ENCODE measurements at places on chromosomes 12 and 14.

DNA sequence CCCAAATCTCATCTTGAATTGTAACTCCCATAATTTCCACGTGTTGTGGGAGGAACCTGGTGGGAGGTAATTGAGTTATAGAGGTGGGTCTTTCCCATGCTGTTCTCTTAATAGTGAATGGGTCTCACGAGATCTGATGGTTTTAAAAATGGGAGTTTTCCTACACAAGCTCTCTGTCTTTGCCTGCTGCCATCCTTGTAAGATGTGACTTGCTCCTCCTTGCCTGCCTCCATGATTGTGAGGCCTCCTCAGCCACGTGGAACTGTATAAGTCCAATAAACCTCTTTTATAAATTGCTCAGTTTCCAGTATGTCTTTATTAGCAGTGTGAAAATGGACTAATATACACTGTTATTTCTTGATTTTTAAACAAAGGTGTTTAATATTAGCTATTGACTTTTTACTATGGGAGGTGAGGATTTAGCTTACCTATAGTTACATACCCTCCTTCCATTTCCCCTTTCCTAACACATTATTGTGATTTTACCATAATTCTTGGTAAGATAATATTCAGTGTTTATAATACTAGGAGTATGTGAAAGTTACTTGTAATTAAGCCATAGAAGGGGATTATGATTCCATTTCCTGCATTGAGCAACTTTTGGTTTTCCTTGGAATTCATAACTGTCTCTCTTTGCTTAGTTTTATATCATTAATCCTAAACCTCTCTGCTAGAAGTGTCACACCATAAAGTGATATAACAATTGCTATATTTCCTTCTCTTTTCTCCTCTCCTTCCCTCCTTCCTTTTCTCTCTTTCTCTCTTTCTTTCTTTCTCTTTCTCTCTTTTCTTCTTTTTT, 151.0 kb upstream of the KRAS start:
- no peak for DNase-seq

- no peak for DNase-seq
Measured at GRCh38 chr14:88384718-88385117, 739 bp upstream of the SPATA7 start.

DNA sequence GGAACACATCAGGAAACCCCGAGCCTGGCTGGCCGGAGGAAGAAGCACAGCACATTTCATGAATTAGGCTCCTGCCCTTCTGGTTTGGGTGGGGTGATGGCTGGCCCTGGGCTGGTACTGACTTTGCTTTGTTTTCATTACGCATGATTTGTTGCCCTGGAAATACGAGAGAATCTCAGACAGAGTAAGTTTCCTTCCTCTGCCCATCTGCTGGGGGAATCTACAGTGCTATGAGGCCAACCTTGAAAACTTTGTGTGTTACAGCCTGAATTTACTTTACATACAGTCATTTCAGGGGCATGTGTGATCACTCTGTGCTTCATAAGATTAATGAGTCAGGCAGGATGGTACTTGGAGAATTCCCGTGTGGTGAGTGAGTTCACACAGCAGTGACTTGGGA, 20.5 kb upstream of the SLC5A8 start:
- DNase-seq, result no peak

- DNase-seq, result no peak
Measured at GRCh38 chr14:99699861-99700260, 15.8 kb downstream of the CYP46A1 start.

- no peak for DNase-seq
Measured at GRCh38 chr12:74689071-74689655, 151.5 kb downstream of the ATXN7L3B start.
